ENCODE measurements at places on chromosomes 12 and 14.

GRCh38 chr12:11771356-11771755 is 121.9 kb downstream of the ETV6 start:
- no peak for DNase-seq

DNA sequence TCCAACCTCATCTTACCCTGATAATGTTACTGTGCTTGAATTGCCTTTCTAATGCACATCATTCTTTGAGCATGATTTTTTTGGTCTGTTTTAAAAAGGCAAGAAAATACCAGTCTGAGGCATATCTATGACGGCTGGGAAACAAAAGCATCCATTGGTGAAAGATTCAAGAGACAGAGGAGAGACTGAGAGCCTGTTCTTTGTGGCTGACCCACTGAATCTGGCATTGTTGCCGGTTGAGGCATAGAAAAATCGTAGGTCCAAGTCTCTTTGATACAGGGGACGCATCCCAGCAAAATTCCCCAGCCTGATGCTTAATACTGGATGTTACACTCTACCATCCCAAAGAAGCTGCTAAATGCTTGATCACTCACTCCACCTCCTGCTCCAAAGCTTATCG is 2.9 kb upstream of the KLHL42 start:
- DNase-seq, result no peak

- no peak for DNase-seq
These were observed 121.5 kb downstream of the CALM1 start for GRCh38 chr14:90518069-90518940.

DNA sequence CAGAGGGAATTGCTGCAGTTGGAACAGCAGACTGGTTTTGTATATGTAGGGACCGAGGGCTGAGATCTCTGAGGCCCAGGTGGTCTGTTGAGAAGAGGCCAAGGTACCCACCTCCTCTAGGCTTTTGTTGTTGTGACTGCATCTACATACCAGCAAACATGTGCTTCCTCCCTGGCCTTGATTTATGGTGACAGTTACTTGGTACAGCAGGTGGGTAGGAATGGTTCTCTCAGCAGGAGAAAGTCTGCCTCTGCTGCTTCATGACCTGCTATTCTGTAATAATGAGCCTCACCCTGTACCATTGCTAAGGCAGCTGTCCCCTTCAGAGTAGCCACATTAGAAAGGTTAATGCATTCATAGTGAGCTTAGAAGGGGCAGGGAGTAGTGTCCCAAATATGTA is 196.7 kb upstream of the PELI2 start:
- DNase-seq, result no peak

GRCh38 chr12:109763201-109763841 is 49.7 kb downstream of the FAM222A start:
- no peak for DNase-seq

DNA sequence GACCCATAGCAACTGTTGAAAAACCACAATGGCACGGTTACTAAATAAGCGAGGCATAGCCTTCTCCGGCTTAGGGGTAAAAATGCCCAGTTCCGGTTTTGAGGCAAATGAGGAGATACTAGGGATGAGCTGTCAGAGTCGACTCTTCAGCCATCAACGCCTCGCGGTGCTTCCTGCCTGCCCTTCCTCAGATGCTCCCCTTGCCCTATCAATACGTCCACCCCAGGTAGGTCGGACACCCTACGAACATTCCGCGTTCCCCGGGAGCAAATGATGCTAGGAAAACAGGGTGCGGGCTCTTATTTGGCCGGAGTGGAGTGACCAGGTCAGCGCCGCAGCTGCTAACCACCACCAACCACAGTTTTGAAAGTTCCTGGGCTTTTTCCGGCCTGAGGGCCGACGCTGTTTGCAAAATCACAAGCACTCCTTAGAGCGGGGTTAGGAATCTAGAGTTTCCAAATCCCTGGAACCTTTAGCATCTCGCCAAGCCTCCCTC is 1.2 kb downstream of the SRSF9 start:
- peak; percentile 44 for DNase-seq

DNA sequence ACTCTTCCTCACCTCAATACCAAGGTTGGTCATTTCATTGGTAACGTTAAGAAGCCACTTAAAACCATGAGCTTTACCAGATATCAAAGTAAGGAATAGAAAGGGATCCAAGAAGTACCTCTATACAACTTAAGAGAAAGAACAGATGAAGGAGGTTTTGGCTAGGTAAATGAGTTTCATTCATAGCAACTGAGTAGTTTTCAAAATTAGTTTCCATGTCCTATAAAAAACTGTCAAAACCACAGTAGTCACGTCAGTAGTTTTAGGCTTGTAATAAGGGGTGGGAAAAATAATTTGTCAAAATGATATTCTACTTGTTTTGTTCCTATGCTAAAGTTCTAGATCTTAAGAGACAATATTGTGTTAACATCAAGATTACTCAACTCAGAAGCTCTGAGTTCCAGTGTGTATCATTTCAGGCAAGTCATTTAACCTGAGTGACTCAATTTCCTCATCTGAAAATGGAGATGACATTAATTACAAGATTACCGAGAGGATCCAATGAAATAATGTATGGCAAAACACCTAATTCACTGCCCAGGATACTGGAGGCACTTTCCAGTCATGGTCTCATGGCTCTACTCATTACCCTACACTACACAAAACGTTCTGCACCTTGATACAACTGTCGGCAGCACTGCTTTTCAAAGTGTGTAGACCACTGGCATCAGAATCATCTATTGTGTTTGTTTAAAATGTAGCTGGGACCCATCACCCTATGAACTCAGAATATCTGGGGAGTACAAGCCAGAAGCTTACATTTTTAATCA is 24.1 kb upstream of the SLC6A13 start:
- no peak for DNase-seq

- DNase-seq, result no peak
These were observed 6.9 kb downstream of the SMCO2 start for GRCh38 chr12:27453421-27453820.

DNA sequence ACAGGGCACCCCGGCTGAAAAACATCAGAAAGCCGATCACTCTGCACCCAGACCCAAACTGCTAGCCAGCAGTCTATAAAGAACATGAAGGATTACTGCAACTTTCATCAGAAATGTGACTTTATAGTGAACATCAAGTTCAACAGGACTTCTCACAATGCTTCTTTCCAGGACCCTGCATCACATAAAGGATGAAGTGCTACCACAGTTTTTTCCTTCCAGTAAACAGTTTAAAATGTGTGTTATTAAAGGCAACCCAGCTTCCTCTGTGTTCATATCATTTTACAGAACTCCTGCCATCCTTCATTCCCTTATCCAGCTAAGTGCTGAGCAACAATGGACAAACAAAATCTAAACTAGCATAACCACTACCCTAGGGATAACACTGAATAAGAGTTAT is 280.3 kb upstream of the DIO2 start:
- DNase-seq, result no peak

- DNase-seq, result no peak
These were observed 61.5 kb downstream of the GALNT9 start for GRCh38 chr12:132267873-132268272.

DNA sequence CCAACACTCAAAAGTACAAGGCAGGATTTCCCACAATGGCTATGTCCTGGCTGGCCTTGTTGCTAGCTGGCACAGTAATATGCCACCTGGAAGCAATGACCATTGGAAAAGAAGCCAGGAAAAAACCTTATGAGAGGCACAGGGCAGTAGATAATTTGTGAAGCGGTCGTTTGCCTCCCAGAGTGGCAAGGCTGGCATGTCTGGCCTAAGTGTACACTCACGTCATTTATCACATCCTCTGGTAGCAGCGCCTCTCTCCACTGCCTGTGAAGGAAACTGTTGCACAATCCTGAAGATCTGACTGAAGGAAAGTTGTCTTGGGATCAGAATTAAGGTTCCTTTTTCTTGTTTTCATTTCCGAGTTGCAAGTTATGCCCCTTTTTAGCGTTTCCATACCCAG is 408.5 kb downstream of the ZFP36L1 start:
- DNase-seq, result no peak

DNA sequence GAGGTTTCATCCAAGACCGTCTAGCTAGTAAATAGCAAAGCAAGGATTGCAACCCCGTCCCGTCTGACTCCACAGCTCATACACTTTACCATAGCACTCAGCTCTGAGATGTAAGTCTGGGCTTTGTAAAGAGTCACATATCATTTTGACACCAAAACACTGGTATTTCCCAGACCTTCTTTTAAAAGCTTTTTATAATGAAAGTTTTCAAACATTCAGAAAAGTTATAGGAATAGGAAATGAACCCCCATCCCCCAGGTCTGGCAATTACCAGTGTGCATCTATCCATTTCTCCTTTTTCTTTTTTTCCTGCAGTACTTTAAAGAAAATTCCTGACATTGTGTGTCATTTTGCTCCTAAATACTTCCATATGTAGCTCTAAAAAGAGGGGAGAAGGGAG is 183.6 kb upstream of the CCND2 start:
- no peak for DNase-seq

GRCh38 chr12:29081101-29081500 is 68.0 kb upstream of the FAR2 start:
- DNase-seq, result no peak

DNA sequence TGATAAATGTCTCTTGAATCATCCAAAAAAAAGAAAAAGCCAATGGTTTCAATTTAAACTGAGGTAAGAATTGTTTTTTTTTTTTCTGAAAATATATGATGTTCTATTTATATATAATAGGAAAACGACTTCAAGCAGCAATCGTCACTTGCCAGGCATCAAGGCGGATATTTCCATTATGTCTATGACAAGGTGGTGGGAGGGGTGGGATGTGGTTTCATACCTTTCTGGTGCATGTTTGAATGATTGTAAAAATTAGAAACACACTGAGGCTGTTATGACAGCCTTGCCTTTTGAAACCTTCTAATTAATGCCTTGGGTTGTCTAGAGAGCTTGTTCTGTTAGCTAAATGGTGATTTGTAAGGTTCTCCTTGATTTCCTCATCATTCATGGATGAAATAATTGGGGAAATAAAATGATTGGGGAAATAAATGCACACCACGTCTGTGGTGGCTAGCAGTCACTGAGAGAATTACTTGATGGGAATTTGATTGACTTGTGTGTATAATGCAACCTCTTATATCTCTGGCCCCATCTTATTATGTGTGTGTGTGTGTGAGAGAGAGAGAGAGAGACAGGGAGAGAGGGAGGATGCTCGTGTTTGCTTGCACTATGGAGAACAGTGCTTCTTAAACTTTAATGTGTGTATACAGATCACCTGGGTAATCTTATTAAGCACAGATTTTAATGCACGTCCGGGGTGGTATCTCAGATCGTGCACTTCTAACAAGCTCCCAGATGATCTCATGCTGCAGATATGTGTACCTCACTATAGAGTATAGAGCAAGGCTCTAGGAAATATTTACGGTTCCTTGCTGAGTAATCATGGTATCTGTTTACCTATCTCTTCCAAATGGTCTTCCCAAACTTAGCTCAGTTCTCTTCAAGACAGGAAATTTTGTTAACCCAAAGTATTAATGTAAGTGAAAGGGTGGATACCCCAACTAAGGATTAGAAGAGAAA is 502.6 kb downstream of the DIO2 start:
- no peak for DNase-seq

DNA sequence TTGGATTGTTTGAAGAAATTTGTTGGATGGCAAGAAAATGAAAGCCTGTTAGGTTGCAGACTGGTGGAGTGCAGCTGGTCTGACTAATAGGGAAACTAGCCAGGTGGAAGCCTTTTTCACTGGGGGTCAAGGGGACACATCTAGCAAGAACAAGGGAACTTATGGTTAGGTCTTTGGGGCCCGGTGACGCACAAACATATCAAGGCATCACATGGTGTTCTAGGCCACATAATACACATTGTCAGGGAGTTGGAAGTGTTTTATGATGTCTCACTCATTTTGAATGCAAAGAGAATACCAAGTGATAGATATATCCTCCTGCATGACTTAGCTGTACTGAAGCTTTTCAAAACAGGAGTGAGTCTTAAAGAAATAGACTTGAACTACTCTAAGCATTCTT is 351.2 kb downstream of the KCNH5 start:
- DNase-seq, result no peak

GRCh38 chr14:64675312-64675711 is 28.9 kb upstream of the PLEKHG3 start:
- no peak for DNase-seq

- peak; percentile 63 for DNase-seq
These were observed 30.2 kb downstream of the PEX5 start for GRCh38 chr12:7219599-7220243.

- no peak for DNase-seq
These were observed 228.8 kb downstream of the C12orf75 start for GRCh38 chr12:105559310-105559709.

DNA sequence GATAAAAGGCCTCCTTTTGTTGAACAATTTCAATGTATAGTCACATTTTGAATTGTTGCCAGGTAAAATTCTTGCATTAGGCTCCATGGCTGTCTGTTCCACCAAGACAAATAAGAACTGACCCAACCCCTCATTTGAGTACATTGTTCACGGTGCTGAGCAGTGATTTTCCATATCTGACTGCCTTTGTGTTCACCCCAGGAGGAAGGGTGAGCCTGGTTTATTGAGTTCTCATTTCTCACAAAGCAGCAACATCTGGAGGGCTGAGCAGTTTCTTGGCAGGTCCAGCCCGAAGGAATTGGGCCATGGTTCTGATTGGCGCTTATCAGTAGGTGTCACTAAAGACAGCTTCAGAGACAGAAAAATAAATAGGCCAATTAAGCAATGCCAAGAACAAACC is 149.1 kb downstream of the BMP4 start:
- peak; percentile 8 for DNase-seq

GRCh38 chr12:84910549-84911241 is 1.9 kb downstream of the SLC6A15 start:
- DNase-seq, result no peak

DNA sequence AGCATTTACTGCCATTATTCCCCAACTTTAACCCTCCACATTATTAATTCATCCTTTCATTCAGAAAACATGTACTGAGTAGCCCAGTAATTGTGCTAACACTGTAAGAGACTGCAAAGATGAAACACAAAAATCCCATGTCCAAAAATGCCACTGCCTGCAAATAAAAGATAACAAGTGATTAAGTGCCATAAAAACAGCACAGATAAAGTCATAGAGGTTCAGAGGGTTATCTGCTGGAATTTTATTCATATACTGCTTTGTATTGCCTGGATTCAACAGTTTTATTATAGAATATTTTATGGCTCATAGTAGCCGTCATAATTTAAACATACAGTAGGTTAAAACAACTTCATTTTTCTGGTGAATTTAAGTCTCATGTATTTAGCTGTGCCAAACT is 177.9 kb downstream of the KICS2 start:
- DNase-seq, result no peak

DNA sequence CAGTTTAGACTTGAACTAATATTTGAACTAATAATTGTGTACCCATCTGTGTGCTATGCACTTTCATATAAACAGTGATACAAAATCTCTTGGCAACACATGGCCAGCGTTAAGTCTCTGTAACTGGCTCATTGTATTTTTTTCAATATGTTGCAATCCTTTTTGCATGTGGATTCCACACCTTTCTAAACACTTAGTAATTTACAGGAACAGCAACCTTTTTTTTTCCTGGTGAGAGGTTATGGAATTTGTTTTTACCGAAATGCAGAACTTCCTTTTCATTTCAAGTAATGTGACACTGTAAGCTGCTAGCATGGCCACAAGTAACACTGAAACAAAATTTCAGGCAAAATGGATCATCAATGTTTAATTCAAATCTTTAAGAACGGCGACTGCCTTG is 45.4 kb upstream of the EPS8 start:
- DNase-seq, result no peak
